NCI-H187 treated with DMSO at 0.1 percent for 48 hours (cell line): ENCODE measurements at places on chromosomes 16 and 17.

- DNase-seq, result no peak
Measured at GRCh38 chr17:250487-251300, 69.2 kb upstream of the DOC2B start.

GRCh38 chr17:46854948-46855347 lies 3.6 kb downstream of the WNT9B start:
- no peak for DNase-seq

DNA sequence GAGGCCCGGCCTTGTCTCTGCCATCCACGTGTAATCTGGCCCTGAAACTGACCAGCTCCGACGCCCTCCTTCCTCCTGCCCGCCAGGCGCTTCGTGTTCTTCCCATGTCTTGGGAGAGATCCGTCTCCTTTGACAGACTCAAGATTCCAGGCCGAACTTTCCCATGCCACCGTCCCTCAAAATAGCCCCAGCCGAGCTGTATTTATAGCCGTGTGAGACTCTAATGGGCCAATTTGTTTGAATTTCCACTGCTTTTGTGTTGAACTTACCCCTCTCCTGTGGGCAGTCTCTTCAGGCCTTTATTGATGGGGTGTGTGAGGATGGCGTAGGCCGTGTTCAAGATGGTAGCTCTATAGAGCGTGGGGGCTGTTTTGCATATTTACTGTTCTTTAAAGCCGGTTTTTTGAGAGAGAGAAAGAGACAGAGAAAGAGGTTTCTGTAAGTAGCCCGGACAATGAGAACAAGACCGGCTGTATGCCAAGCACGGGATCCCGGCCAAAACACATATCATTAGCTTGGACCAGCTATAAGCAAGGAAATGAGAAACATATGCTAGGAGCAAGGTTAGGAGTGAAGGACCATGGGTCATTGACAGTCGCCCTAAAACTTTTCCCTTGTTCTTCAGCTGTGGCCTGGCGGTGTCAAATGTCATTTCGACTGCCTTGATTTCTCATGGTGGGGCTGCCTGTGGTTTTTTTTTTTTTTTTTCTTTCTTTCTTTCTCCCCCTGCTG lies 124.5 kb upstream of the ZFHX3 start:
- DNase-seq, result no peak

DNA sequence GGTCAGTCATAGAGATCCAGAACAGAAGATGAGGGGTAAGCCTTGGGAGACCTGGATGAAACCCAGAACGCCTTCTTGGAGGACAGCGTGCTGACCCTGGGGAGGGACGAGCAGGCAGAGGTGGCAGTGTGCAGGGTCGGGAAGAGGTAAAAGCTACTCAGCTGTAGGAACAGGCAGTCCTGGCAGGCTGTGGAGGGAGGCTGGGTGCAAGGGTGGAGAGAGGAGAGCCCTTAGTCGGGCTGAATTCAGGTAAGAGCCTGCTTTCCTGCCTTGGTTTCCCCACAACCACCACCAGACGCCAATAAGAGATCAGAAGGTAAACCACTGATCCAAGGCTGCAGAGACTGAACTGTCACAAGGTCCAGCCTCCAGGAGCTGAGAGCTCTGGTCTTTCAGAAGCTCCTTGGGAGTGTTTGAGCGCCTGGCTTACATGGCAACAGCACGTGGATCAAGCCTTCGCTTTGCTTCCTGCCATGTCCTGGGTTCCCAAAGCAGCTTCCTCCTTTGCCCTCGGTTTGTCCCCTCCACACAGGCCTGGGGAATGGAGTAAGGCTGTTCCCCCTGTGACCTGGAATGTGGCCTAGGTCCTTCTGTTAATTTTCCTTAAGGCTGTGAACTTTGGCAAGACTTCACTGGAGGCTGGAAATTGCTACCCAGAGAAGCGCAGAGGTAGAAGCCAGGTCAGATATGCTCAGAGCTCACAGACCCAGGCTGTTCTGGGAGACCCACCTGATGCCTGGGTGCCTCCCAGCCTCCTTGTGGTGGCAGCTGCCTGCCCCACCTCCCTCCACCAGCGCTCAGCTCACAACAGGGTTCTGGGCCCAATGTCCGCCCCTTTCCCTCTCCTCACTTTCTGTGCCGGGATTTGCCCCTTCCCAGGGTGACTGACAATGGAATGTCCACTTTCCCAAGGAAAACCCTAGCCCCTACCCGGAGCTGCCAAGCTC lies 3.9 kb upstream of the PDK2 start:
- DNase-seq, result no peak

DNA sequence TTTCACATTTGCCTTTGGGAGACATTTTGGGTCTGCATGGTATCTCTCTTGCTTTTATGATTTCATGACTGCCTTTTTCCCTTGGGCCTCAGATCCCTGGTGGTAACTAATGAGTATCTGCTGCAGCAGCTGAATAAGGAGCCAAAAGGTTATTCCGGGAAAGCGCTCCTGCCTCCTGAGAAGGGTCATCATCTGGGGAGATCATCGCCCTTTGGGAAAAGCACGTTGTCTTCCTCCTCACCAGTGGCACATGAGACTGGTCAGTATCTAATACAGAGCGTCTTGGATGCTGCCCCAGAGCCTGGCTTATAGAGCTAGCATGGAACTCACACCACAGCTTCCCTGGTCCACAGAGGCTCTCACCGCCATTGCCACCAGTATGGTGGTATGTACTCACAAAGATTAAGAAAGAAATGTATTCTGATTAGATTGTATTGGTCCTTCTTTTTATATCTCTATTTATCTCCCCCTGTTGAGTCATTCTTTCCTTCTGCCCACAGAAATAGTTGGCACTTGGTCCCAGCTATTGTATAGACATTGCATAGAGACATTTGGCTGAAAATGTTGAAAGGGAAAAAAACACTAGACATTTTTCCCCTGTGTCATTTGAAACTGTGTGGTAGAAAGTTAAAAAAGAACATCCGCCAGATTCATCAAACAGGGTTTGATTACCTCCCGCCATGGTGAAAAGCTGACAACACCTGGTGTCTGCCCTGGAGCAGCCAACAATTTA lies 8.4 kb downstream of the TPPP3 start:
- DNase-seq, result no peak

GRCh38 chr16:22265351-22265750 lies 31.9 kb upstream of the POLR3E start:
- no peak for DNase-seq

GRCh38 chr16:64426131-64426666 lies 695.7 kb downstream of the CDH11 start:
- no peak for DNase-seq

GRCh38 chr17:80191192-80191591 lies 21.4 kb downstream of the CARD14 start:
- no peak for DNase-seq

DNA sequence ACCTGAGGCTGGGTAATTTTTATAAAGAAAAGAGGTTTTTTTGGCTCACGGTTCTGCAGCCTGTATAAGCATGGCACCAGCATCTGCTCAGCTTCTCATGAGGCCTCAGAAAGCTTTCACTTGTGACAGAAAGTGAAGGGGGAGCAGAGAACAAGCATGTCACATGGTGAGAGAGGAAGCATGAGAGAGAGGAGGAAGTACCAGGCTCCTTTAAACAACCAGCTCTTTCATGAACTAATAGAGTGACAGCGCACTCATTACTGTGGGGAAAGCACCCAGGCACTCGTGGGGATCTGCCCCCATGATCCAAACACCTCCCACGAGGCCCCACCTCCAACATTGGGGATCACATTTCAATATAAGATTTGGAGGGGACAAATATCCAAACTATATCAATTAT lies 86.8 kb downstream of the USP32 start:
- DNase-seq, result no peak

GRCh38 chr16:25270577-25270976 lies 12.9 kb upstream of the ZKSCAN2 start:
- DNase-seq, result no peak

GRCh38 chr16:13909872-13910303 lies 10.1 kb upstream of the ERCC4 start:
- DNase-seq, result no peak

- no peak for DNase-seq
Measured at GRCh38 chr17:16906680-16907079, 65.2 kb downstream of the TNFRSF13B start.

- no peak for DNase-seq
Measured at GRCh38 chr16:71746442-71747046, 22.0 kb upstream of the PHLPP2 start.

DNA sequence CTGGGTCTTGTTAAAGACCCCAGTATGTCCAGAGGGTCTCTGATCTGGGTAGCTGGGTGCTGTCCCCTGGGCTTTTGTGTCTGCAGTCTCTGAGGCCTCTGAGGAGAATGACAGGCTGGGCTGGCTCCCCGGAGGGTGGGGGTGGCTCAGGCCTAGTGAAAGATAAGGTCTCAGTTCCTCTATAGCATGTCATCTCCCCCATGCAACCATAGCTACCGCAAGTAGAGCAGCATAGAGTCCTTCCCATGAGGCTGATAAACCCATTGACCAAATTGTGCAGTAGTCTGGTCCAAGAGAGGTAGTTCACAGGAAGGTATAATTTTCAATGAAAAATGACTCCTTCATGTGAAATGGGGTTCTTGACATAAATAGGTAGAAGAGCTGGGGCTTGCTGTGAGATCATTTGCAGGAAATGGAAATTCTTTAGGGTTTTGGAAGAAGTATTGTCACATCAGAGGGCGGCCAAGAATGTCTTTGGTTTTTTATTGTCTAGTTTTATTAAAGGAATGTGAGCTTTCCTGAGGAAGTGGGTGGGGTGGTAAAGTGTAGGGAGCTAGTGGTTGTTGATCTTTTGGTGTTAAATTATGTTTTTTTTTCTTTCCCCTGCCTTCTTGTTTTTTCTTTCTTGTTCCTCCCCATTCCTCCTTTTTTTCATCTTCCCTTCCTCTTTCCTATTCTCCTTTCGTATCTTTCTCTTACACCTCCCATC lies 21.0 kb downstream of the SLC7A6OS start:
- no peak for DNase-seq

DNA sequence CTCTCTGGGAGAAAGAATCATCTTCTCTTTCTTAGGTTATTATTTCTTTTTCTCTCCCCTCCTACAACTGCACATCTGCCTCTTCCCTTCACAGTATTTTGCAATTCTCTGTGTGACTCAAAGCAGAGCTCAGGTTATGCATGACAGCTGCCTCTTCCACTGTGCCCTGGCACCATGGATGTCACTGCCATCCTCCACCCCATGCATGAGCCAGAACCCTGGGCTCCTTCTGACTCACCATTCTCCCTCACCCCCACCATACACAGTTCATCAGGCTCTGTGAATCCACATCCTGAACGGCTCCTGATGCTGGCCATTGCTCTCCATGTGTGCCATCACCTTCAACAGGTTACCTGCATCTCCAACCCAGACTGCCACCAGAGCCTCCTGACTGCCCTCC lies 23.9 kb downstream of the CA10 start:
- DNase-seq, result no peak

DNA sequence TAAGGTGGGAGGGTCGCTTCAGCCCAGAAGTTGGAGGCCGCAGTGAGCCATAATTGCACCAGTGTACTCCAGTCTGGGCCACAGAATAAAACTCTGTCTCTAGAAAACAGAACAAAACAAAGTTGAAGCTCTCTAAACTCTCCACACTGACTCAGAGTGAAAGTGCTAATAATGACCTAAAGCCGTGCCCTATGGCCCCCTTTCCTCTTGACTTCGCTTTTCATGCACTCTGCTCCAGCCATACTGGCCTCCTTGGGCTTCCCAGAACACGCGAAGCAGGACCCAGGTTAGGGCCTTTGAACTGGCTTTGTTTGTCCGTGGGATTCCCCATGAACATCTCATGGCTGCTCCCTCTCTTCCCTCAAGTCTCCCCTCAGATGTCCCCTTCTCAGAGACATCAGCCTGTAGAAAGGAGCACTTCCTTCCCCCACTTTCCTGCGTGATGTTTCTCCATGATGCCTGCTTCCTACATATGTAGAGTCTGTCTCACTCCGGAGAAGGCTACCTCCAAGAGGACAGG lies 18.6 kb upstream of the SPN start:
- no peak for DNase-seq

DNA sequence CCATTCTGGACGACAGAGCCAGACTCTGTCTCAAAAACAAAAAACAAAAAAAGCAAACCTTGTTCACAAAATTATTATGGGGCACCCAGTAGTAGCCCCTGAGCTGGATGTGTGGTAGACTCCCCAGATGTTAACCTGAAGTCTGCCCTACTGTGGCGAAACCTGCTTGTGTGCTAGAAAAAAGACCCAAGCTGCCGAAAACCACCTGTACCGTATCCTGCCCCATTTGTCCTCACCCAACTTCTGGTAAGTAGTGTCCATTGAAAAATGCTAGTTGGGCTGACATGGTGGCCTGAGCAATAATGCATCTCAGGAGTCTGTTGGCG lies 9.1 kb downstream of the RMI2 start:
- no peak for DNase-seq

DNA sequence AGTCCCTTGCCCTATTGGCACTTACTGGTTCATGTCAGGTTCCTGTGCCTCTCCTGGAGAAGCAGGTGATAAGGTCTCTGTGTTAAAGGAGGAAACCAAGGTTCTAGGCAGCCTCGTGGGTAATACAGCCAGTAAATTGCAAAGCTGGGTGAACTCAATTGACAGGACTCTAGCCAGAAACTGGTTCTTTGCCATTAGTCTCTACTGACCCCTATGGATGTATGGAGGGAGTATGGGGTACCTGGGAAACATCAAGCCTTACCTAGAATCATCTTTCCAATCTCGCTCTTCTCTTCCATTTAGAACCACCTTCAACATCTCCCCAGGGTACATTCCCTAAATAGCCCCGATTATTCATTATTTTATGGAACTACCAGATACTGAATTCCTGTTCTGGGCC lies 169.3 kb downstream of the CDH13 start:
- no peak for DNase-seq

GRCh38 chr17:2801841-2802240 lies 5.6 kb downstream of the RAP1GAP2 start:
- DNase-seq, result no peak

DNA sequence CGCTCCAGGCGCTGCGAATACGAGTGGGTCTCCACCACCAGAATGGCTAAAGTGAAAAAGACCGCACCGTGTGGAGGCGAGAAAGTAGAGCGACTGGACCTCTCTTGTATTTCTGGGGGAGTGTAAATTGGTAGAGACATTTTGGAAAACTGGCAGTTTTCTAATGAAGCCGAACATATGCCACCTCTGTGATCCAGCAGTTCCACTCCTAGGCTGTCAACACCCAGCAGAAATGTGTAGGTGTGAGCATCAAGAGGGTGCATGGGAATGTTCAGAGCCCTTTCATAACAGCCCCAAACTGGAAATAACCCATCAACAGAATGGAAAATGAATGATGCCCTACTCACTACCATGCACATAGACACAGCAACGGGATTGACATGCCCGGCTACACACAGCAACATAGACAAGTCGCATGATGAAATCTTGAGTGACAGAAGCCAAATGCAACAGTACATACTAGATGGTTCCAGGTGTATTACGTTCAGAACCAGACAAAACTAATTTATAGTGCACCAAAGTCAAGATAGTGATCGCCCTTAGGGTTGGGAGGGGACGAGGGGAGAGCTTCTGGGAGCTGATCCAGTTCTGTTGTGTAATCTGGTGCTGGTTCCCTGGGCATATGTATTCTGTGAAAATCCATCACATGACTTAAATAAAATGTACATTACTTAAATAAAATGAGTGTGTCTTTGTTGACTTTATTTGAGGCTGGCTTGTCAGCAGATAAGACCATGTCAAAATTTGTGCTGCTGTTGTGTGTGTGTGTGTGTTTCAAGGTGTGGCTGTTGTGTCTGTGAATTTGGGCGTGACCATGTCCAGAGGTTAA lies 877 bp upstream of the BCL7C start:
- no peak for DNase-seq

GRCh38 chr16:81711657-81712319 lies 67.3 kb upstream of the PLCG2 start:
- DNase-seq, result no peak
